CD4-positive, CD25-positive, alpha-beta regulatory T cell (primary cell): ENCODE measurements at places on chromosomes 3 and 15. TPM values are rescaled to one million over a fixed set of nuclear protein-coding genes. Genes with fewer than 3 reads are reported as not detected.

Gene CHRFAM7A
- 0.59 TPM for total RNA-seq

Gene CTXN2
- not detected for total RNA-seq

Gene ZCWPW2
- 0.37 TPM for total RNA-seq

DNA sequence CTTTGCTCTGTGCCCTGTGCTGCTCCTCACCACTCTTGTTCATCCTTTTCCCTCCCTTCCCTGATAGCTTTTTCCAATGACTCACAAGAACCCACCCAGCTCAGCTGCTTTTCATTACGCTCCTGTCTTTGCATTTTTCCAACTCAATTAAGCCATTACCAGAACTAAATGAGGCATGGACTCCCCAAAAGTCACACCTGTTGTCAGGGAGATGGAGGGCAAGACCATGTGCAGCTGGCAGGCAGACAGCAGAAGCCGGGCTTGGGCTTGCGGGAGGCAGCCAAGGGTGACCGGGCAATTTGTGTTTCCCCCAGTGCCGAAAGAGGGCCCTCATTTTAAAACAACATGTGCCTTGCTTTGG is 64.3 kb downstream of the CASR start:
- DNase-seq: no peak

- no peak for DNase-seq
Observed at GRCh38 chr15:101362986-101363566, 68.0 kb upstream of the SNRPA1 start.
